ENCODE measurements at places on chromosomes 16 and 17.
A peak's percentile ranks its signal among the peaks of the same experiment; 100 is the strongest.

- DNase-seq = peak; percentile 78
Observed at GRCh38 chr16:1918351-1919326, at the start of gene HS3ST6. Gene HS3ST6 (minus strand): TSS chr16:1918415. CDS start chr16:1918323, 92 bp downstream.

DNA sequence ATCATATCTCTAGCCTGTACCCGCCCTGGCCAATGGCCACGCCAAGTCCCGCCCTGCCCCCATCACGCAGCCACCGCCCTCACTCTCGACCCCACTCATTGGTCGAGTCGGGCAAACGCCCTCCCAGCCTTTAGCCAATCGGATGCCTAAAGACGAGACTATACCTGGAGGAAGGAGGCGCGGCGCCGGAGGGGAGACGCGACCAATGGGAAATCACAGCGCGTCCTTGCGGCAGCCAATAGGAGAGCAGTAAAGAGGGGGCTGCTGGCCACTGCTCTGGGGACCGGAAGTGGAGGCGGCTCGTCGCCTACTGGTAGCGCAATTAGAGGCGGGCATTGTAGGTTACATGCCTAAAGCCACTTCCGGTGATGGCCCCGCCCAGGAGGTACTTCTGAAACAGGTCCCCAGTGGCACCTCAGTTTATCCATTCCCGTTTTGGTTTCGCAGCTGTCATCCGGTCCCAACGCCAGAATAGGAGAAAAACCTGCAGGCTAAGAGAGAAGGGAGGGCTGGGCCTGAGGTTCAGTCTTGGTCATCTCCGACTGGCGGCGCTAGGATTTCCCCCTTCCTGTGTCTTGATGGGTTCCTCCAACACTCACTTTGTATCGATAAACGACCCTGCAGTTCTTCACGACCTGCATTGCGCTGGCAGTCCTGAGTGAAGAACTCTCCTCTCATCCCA lies 3.6 kb upstream of the MTMR4 start:
- DNase-seq = peak; percentile 100

DNA sequence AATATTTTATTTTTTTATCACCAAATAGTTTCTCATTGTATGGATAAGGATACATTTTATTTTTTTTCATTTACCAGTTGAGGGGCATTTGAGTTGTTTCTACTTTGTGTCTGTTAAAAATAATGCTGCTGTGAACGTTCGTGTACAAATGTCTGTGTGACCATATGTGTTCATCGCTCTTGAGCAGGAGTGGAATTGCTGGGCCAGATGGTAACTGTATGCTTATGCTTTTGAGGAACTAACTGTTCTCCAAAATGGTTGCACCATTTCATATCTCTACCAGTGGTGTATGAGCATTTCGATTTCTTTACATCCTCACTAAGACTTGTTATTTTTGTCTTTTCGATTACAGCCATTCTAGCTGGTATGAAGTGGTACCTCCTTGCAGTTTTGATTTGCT lies 212.5 kb upstream of the N4BP1 start:
- no peak for DNase-seq

DNA sequence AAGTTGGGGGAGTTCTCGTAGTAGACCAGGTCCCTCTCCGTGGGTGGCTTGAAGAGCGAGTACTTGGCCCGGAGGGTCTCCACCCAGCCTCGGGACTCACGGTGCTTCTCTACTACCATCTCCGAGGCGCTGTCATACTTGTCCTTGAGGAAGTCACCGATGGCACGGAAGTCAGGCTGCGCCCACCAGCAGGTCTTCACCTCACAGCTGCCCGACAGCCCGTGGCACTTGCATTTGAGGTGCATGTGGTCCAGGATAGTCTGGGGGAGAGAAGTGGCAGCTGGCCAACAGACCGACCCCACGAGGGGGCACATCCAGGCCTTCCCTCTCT lies 50.0 kb downstream of the WNT3 start:
- peak; percentile 47 for DNase-seq
